Activated T-cell treated with anti-CD3 and anti-CD28 coated beads for 1 hour (primary cell): ENCODE measurements at places on chromosomes 6 and 20.

GRCh38 chr6:111047244-111047643 lies 40.1 kb upstream of the SLC16A10 start:
- DNase-seq = no peak

DNA sequence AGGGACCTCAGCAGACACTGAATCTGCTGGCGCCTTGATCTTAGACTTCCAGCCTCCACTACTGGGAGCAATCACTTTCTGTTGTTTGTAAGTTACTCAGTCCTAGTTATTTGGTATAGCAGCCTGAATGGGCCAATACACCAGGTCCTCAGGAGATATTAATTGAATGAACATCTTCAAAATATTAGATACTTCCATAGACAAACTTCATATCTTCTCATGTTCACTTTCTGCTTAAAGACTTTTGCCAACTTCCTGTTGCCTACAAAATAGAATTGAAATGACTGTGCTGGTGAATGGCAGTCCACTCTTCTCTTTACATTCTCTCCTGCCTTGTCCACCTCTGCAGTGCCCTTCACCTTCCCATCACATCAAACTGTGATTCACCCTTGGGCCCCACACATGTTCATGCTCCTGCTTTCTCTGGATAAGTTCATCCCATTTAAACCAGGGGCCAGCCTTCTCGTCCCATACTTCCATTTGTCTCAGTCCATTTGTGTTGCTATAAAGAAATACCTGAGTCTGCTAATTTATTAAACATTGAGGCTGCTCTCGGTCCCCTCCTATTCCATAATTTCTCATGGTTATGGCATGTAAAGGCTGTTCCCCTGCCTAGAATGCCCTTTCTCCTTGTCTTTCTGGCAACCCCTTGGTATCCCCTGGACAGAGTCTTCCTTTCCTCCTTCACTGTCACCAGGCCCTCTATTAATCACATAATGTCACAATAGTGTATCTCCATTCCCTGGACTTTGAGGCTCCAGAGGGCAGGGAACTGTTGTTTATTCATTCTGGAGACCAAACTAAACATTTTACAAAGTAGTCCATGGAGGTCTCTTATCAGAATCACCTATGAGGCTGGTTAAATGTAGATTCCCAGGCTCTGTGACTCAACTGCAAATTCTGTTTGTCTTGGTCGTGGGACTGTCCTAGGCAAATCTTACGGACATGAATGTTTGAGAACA lies 148.3 kb upstream of the TMEM170B start:
- DNase-seq = no peak

DNA sequence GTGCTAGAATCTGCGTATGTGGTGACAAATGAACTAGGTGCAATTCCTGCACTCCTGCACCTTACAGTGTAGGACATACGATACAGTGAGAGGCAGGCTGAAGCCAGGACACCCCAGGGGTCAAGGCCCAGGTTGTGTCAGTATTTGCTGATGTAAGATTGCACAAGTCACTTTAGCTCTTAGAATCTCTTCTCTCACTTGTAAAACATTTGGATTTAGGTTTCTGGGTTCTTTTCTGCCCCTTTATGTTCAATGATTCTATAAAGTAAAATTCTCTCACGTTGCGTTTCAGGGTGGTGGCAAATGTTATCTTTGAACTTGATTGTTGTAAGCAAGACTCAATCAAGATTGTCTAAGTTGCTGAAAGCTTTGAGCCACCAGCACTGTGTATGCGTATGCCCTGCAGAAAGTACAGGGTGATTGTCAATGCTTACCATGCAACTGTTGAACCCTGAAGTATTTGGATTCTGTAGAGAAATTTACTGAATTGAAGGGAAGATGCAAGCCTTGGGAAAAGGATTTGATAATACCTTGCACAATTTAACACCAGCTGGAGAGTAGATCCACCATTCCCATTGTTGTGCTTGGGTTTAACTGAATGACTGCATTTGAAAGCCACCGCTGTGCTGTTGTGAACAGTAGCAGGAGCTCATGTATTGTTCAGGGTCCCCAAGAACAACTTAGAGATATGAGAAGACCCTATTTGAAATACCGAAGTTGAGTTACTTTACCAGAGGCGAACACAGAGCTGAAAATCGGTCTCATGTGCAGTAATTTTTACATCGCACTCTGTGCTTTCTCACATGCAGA lies 106.1 kb upstream of the CITED2 start:
- DNase-seq = no peak

GRCh38 chr6:2134554-2134953 lies 110.9 kb downstream of the GMDS start:
- no peak for DNase-seq

GRCh38 chr6:128601060-128601459 lies 80.7 kb upstream of the PTPRK start:
- no peak for DNase-seq

GRCh38 chr6:72238900-72239299 lies 352.6 kb downstream of the RIMS1 start:
- no peak for DNase-seq

- no peak for DNase-seq
Measured at GRCh38 chr20:36352843-36353553, 46.9 kb downstream of the DLGAP4 start.

- no peak for DNase-seq
Measured at GRCh38 chr20:62367633-62368391, 700 bp upstream of the LAMA5 start.

- DNase-seq = no peak
Measured at GRCh38 chr6:166087246-166087645, 80.4 kb downstream of the TBXT start.

DNA sequence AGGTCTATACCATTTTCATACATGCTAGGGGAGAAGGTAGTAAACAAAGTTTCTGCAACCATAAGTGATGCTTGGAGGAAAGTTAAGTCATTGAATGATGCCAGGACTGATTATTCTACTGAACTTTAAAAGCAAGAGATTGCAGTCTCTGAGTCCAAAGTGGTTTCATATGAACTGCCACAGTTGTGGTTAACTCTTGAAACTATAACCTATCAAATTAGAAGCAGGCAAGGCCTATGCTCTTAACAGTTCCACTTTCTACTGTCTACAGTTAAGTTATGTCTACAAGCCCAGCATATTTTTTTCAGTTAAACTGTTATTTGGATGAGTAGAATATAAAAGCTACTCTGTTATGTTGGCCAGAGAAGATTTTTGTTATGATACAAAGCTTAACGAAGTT lies 326.5 kb upstream of the RUNX2 start:
- no peak for DNase-seq

DNA sequence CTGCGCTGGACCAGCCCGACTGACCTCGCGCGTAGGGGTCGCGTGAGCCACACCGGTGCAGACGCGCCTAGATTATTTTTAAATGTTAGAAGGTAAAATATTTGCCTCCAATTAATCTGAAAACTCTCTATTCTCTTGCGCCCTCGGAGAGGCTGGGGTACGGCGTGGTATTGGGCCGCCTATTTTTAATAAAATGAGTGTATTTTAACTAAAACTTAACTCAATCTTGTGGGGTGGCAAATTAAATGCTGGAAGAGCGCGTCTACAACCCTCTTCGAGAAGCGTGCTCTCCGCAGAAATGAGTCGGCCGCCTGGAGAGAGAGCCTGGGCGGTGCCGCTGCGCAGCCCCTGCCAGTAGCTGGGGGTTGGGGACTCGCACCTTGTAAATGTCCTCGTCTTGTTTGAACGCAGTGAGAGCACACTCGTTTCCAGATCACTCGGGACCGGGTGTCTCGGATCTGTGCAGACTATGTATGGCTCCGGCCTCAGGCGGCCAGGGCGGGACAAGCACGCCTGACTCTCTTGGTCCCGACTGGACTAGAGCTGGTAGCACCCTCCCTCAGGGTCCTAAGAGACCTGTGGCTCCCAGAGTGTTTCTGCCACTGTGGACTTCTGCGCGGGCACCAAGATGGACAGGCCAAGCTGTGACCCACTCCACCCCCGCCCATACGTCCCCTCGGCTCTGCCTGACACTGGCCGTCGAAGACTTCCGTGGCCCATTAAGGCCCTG lies 2.0 kb upstream of the MAFB start:
- no peak for DNase-seq
